GM12891 (cell line): ENCODE measurements at places on chromosomes 13 and 19.

- DNase-seq, result no peak
These were observed 498.6 kb upstream of the SLITRK1 start for GRCh38 chr13:84380866-84381265.

GRCh38 chr13:96816261-96816660, 178.0 kb downstream of the OXGR1 start:
- DNase-seq, result no peak

DNA sequence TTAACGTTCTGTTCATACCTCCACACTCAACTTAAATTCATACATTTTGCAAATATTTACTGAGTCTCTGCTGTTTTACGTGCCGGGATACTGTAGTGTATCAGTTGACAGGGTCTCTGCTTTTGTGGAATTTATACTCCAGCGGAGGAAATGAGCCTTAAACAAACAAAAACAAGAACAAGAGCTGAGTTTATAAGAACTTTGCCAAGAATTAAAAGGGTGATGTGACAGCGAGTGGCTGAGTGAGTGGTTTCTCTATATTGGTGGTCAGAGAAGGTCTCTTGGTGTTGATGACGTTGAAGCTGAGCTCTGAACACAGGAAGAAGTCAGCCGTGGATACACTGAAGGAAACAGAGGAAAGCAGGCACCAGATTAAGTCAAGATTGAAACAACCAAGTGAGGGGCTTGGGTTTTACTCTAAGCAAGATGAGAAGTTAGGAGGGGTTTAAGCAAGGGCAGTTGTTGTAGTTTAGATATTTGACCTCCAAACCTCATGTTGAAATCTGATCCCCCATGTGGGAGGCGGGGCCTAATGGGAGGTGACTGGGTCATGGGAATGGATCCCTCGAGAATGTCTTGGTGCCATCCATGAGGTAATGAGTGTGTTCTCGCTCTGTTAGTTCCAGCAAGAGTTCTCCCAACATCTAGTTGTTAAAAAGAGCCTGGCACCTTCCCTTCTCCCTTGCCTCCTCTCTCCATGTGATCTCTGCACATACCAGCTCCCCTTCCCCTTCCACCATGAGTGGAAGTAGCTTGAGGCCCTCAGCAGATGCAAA, 248.3 kb downstream of the DCLK1 start:
- no peak for DNase-seq

- no peak for DNase-seq
These were observed 692 bp downstream of the CYP4F2 start for GRCh38 chr19:15897026-15897737.

DNA sequence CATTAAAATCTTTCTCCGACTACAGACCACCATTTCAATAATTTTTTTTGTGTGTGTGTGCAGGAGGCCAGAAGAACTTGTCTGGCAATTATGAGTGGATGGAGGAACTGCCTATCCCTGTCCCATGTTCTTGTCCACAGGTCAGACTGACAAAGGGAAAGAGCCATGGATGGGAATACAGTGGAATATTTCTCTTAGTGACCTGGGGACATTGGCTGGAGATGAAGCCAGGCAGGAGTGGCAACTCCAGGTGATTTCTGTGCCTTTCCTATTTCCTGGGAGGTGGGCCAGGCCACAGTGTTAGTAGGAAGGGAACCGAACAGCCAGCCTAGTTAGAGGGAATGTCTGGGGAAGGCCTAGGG, 3.7 kb downstream of the PSG9 start:
- DNase-seq, result no peak

GRCh38 chr19:58325311-58326022, 1.3 kb upstream of the ZSCAN22 start:
- DNase-seq, result no peak

GRCh38 chr19:18391509-18392075, 5.6 kb downstream of the GDF15 start:
- no peak for DNase-seq

DNA sequence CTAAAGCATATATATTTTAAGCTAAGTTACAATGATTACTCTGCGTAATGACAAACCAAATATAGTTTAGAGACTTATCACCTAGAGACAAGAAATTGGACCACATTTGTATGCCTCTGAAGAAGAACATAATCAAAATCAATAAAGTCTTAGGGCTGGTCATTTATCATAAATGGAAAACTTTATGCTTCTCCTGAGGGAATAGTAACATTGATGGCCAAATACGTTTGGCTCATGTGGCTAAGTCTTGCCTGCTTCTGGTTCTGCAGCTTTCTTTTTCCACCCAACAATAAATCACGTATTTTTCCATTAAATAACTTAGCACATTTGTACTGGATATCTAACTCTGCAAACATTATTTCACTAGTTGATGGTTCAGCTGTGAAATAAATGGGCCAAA, 458.4 kb downstream of the SLITRK1 start:
- DNase-seq, result no peak

DNA sequence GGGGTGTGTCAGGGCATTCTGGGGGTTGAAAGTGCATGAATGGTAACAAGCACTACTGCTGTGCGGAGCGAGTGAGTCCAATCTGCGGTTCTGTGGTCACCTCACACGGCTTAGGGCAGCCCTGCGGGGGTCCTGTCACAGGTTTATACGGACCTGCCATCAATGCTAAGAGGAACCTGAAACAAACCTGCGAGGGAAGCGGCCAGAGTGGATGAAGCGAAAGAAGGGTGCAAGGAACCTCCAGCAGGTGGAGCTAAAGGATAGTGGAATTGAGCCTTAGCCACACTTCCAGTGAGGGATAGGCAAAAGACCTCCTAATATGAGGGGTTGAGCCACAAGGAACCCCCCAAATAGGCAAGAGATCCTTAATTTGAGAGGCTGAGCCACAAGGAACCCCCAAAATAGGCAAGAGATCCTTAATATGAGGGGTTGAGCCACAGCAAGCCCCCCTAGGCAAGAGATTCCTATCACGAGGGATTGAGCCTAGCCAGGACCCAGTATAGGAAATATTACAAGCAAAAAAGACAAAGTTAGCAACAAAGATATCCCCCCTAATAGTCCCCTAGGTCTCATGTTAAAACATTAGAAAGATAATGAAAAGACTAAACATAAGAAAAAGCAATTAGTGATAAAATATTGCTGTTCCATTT, 6.3 kb upstream of the ZNF69 start:
- DNase-seq, result peak; percentile 34
